ENCODE measurements at places on chromosomes 11 and 22.

GRCh38 chr22:22031183-22031945 is 48.8 kb upstream of the TOP3B start:
- no peak for DNase-seq

DNA sequence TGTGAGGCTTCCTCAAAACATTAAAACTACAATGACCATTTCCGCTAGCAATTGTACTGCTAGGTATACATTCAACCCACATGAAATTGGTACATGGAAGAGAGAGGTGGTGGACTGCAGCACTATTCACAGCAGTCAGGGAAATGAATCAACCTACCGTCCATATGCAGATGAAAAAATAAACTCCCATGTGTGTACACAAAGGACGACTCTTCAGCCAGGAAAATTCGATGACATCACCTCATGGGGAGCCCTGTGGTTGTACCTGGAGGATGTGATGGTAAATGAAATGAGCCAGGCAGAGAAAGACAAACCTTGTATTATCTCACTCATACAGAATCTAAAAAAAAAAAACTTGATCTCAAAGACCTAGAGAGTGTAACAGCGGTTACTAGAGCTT is 23.3 kb downstream of the RFPL3 start:
- DNase-seq: no peak

GRCh38 chr22:38246692-38247091 is 26.1 kb downstream of the TMEM184B start:
- no peak for DNase-seq

DNA sequence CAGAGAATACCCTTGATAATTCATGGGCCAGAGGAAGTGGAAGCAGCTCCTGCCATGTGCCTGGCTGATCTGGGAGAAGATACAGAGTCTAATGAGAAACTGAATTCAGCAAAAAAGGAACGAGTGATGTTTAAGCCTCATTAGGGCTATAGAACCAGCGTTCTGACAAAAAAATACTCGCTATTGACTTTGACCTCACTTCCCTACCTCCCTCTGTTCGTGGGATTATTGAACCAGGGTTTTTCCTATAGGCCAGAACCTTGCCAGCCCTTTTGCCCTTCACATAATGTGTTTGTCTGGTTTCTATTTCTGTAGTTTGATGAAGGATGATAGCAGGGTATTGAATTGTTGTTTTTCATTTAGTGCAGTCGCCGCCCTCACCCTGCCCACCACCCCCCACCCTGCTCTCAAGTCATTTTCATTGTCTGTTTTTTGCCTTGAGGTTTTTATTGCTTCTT is 7.6 kb upstream of the RBFOX2 start:
- DNase-seq: no peak

DNA sequence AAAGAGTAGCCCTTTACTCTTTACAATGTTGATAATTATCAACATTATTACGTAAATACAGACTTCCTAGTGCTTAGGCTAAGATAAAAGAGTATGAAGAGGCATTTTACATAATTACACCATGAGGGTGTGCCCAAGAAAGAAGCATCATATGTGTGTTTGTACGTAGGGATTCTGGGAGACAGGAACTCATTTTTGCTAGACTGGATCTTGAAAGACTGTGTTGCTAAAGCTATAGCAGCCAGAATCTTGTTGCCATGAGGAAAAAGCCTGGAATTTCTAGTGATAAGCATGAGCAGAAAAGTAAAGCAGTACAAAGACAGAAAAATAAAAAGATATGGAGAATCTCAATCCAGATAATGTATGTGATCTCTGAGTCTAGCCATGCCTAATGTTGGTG is 72.1 kb downstream of the JRKL start:
- no peak for DNase-seq

- no peak for DNase-seq
Measured at GRCh38 chr22:37151401-37151800, 1.7 kb upstream of the IL2RB start.

GRCh38 chr22:49845666-49846459 is 7.8 kb upstream of the ZBED4 start:
- DNase-seq: no peak

- no peak for DNase-seq
Measured at GRCh38 chr11:19666951-19667350, 45.7 kb upstream of the NAV2 start.

- no peak for DNase-seq
Measured at GRCh38 chr11:102591160-102591718, 33.9 kb downstream of the MMP20 start.

DNA sequence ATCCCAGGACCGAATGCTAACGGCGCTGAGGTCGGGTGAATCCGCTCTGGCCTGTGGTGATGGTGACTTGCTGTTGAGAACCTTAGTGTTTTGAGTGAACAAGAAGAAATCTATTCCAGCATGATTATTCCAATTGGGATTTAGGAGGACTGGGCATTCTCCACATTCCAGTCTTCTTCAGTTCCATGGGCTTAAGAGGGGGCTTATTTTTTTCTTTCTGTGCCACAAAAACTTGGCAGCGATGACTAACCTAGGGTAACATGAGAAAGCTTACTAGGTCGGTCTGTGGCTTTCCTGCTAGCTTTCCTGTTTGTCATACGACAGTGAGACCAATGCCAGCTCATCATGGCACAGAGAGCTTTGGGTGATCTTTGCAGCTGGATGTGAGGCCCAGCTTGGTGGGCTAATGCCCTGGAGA is 62.9 kb upstream of the ATXN10 start:
- peak; percentile 26 for DNase-seq

- no peak for DNase-seq
Measured at GRCh38 chr11:77266766-77267165, 34.7 kb downstream of the GDPD4 start.

DNA sequence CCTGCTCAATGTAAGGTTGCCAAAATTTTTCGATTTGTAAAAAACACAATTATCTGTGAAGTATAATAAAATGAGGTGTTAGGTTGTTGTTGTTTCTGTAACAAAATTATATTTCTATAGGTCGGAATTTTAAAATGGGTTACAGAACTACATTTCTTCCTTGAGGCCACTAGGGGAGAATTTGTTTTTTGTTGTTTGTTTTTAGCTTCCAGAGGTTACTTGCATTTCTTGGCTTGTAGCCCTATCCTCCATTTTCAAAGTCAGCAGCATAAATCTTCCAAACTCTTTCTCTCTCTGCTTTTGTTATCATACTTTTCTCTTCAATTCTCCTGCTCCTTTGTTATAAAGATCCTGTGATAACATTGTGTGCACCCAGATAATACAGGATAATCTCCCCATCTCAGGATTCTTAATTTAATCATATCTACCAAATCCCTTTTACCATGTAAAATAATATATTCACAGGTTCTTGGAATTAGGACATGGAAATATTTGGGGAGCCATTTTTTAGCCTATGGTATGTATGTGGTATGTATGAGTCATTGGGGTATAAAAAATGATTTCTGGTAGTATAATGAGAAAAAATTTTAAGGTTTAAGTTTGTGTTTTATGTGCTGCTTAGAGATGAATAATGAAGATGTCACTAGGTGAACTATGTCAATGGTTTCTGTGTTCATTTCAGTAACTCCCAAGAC is 9.4 kb upstream of the PATL1 start:
- DNase-seq: no peak

- DNase-seq: no peak
Measured at GRCh38 chr11:12725863-12726682, 51.9 kb downstream of the TEAD1 start.

DNA sequence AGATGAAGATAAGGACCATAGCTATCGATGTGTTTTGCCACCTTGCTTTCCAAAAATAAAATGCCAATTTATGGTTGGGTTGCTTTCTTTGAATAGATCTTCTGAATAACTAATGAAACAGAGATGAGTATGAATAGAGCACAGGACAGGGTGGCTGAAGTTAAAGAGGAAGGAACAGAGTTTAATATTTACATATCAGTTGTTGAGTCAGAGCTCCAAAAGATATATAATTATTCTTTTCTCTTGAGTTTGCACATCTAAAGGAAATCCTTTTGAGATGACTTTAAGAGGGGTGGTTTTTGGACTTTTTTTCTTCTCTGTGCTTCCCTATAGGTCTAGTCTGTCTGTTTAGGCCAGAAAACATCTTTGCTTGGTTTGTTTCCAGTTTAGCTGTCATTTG is 115.2 kb downstream of the DDX10 start:
- no peak for DNase-seq

GRCh38 chr22:17007257-17007656 is 765 bp downstream of the GAB4 start:
- DNase-seq: no peak

DNA sequence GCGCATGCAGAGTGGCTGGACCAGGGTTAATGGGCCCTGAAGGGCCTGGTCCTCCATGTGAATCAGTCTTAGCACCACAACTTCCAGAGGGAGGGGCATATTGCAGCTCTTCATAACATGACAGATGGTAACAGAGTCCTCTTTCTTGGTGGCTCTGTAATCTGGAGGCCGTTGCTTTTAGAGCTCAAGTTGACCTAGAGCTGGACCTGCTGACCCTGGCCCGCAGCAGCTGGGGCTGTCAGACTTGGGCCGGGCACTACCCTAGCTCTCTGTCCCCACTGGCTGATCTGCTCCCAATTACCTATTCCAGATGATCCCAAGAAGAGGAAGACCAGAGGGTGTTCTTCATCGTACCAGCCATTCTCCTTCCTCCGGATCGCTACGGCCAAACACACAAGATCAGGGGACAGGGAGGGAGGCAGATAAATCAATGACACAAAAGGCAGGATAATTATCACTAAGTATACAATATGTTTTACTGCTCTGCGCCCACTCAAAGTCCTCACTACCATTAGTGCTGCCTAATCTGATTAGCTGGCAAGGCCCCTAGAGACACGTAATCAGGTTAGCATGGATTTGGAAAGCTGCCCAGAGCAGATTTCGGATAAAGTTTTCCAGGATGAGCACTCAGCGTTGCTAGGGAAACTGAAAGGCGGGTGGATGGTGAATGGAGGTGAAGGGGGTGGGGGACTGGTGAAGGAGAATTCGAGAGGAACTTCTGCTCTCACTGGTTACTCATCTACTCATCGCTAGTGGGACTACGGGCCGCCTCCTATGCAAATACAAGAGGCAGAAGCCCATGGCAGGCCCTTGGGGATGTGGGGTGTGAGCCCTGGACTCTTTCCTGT is 64.5 kb upstream of the PHOX2A start:
- DNase-seq: no peak

GRCh38 chr22:42717197-42717928 is 3.3 kb downstream of the A4GALT start:
- DNase-seq: no peak

GRCh38 chr11:15114501-15115475 is at the start of gene INSC:
INSC (plus strand) TSS chr11:15114923; CDS start chr11:15149175, 34,252 bp downstream.
- DNase-seq: no peak

- DNase-seq: no peak
Measured at GRCh38 chr11:34685864-34686263, 65.0 kb downstream of the EHF start.

DNA sequence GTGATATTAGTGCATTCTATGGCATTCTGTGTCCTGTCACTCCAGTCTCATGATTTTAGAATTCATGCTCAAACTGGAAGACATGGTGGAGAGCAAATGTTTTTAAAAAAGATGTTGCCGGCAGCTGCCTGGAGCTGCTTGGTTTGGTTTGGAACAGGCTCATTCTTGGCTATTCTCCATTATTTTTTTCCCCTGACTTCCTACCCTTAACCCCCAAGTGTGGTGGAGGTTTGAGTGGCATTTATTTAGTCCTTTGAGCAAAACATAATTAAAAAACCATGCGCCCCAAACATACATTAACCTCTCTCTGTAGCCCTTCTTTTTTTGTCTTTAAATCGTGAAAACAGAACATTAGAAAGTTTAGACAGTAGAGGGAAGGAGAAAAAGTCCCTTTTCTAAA is 94.7 kb downstream of the LDLRAD3 start:
- no peak for DNase-seq

- no peak for DNase-seq
Measured at GRCh38 chr11:35335226-35335625, 84.1 kb downstream of the SLC1A2 start.

DNA sequence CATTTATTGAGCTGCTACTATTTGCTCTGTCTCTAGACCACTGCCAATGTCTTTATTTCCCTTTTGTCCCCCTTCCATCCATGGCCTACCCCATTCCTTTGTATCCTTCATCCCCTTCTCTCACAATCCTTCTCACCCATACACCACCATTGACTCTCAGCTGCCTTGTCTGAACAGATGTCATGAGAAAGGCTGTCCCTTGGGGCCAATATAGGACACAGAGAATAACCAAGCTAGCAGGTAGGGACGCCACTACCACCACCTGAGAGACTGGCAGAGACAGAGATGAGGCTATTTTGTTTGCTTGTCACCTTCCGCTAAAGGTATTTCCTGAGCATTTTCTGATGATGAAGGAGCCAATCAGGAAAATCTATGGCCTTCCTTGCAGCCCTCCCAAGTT is 138.9 kb downstream of the CD44 start:
- DNase-seq: no peak

GRCh38 chr11:97756571-97757335 is 1264.0 kb upstream of the CNTN5 start:
- no peak for DNase-seq

GRCh38 chr11:34358728-34359547 is 1.1 kb upstream of the ABTB2 start:
- peak; percentile 81 for DNase-seq

- no peak for DNase-seq
Measured at GRCh38 chr11:1411301-1411700, 21.6 kb downstream of the BRSK2 start.

DNA sequence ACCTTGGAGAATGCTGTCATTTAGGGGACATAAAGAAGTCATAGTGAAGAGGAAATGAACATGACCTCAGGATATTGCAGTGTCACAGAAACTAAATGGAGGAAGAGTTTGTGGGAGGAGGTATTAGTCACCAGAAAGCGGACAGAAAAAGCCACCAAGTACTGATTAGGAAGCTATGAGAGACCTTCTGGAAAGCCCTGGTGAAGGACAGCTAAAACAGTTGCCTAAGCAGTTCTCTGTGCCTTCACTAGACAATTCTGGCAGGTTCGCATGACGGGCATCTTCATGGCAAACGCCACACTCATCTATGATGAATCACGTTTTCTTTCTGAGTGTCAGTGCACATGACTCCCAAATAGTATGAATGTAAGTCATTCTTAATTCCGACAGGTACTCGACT is 325.8 kb downstream of the C11orf87 start:
- DNase-seq: no peak

GRCh38 chr22:22565981-22566380 is 6.9 kb upstream of the PRAME start:
- no peak for DNase-seq

- no peak for DNase-seq
Measured at GRCh38 chr11:3177931-3178330, 12.8 kb upstream of the OSBPL5 start.

GRCh38 chr11:72833811-72834493 is 19.7 kb downstream of the ATG16L2 start:
- no peak for DNase-seq

GRCh38 chr11:123494195-123495050 is 64.4 kb downstream of the GRAMD1B start:
- no peak for DNase-seq

All from activated CD4-positive, alpha-beta T cell treated with anti-CD3 and anti-CD28 coated beads for 48 hours (primary cell).